ENCODE measurements at places on chromosomes 12 and 14.

DNA sequence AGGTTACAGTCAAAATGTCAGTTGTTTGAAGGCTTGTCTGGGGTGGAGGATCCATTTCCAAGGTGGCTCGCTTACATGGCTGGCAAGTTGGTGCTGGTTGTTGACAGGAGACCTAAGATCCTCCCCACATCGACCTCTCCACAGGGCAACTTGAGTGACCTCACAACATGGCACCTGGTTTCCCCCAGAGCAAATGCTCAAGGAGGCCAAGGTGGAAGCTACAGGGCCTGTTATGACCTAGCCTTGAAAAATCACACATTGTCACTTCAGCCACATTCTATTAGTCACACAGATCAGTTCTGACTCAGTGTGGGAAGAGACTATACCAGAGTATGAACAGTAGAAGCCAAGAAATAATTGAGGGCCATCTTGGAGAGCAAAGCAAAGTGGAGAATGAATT, 11.3 kb upstream of the GNG2 start:
- DNase-seq = no peak

DNA sequence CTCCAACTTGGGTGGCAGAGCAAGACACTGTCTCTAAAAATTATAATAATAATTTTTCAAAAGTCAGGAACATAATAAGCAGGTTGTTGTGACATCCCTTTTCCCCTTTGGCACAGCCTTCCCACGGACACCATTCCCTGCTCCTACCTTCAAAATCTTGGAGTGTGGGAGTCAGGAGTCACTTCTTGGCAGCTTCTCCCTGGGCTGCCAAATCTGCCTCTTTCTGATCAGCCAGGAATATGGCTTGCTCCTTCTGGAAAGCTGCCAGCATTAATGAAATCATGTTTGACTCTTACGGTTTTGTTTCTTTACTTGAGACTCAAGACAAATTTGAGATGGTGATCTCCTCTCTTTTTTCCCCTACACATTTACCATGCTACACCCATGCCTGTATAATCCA, 391.4 kb upstream of the SYT1 start:
- DNase-seq = no peak

- DNase-seq = no peak
These were observed 10.1 kb downstream of the LRTM2 start for GRCh38 chr12:1830401-1830845.

GRCh38 chr14:34059925-34060650, 109.2 kb upstream of the EGLN3 start:
- DNase-seq = peak; percentile 79

DNA sequence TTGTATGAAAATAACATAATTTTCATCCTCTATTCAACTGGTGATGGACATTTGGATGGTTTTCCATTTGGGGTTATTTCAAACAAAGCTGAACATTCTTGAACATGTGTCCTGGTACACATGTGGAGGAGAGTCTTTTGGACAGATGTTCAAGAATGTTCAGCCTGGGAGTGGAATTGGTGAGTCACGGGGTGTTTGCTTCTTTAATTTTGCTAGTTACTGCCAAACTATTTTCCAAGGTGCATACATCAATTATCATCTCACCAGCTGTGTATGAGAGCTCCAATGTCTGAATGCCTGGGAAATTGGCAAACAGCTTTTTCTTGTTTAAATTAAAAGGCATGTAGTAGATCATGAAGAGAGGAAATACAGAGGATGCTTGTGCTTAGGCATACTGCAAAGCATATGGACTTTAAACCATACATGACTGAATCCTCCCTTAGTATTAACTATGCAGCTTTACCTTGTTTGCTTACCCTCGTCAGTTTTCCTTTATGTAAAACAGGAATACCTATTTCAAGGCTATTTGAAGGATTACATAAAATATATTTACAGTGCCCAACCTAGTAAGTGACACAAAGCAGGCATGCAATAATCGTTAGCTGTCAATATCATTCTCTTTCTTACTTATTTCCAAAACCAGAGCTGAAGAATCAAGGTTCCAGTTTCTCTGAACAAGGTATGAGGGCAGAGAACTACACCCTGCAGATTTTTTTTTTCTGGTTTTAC, 152.1 kb downstream of the ITPR2 start:
- no peak for DNase-seq

Measured in PC-9 (cell line).